Mesenteric fat pad (tissue), 1 donor: ENCODE measurements at places on chromosomes 12 and 14. TPM values are rescaled to one million over a fixed set of nuclear protein-coding genes. Genes with fewer than 3 reads are reported as not detected.

Gene OR5AU1
- not detected for total RNA-seq

Gene PLEK2
- 0.64 TPM for total RNA-seq

Gene C12orf56
- total RNA-seq: not detected

Gene KRT85
- total RNA-seq: not detected

Gene PIWIL1
- total RNA-seq: not detected

Gene MSRB3
- 81.1 TPM for total RNA-seq

Gene PTGER2
- total RNA-seq: 10.9 TPM

Gene NYNRIN
- total RNA-seq: 11.7 TPM

Gene AKAP5
- 0.45 TPM for total RNA-seq

Gene B4GALNT3
- 0.61 TPM for total RNA-seq

Gene AGAP2
- total RNA-seq: 2.1 TPM

Gene LHX5
- not detected for total RNA-seq

Gene LRFN5
- 3.6 TPM for total RNA-seq

Gene AKAP6
- 1.5 TPM for total RNA-seq

Gene SLC25A47
- not detected for total RNA-seq

Gene LMO3
- total RNA-seq: 61.2 TPM

Gene SLC5A8
- total RNA-seq: not detected

Gene IGF1
- 415 TPM for total RNA-seq

Gene DENND5B
- total RNA-seq: 15.4 TPM

Gene AMIGO2
- 16.4 TPM for total RNA-seq

Gene LALBA
- not detected for total RNA-seq

Gene RTL1
- total RNA-seq: not detected

Gene VRTN
- total RNA-seq: not detected

Gene RNU4-1
- total RNA-seq: 976 TPM

Gene DPPA3
- total RNA-seq: not detected

Gene KRT73
- not detected for total RNA-seq

Gene TCL1B
- total RNA-seq: not detected

Gene HCAR2
- total RNA-seq: 33.6 TPM
